ENCODE measurements at places on chromosomes 13 and 19. TPM values are rescaled to one million over a fixed set of nuclear protein-coding genes. Genes with fewer than 3 reads are reported as not detected.

DNA sequence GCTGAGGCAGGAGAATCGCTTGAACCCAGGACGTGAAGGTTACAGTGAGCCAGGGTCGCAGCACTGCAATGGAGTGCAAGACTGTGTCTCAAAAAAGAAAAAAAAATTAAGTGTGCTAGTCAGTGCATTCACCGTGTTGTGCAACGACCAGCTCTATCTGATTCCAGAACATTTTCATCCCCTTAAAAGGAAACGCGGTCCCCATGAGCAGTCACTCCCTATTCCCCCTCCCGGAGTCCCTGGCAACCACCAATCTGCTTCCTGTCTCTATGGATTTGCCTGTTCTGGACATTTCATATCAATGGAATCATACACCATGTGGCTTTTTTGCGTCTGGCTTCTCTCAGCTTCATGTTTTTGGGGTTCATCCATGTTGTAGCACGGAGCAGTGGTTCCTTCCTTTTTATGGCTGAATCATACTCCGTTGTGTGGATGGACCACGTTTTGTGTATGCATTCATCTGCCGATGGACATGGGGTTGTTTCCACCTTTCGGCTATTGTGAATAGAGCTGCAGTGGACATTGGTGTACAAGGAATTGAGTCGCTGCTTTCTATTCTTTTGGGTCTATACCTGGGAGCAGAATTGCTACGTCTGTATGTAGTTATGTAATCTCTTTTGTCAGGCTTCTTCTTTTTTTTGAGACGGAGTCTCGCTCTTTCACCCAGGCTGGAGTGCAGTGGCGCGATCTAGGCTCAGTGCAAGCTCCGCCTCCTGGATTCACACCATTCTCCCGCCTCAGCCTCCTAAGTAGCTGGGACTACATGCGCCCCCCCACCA lies 19.8 kb downstream of the MYO9B start:
- peak overlapping the region; percentile 91 for H3K27ac ChIP-seq
- no peaks in the 10 kb centered on the region for H3K27me3 ChIP-seq
- H3K4me3 ChIP-seq = no peak overlapping the region

FGF22 gene
- not detected for total RNA-seq

ANGPTL8 gene
- 3.0 TPM for total RNA-seq

- H3K27me3 ChIP-seq = no peaks in the 10 kb centered on the region
- no peaks in the 10 kb centered on the region for H3K36me3 ChIP-seq
- peaks cover 4% of the 10 kb centered on the region for H3K4me1 ChIP-seq
These were observed 3.1 kb downstream of the CARD8 start for GRCh38 chr19:48252609-48253008.

DNA sequence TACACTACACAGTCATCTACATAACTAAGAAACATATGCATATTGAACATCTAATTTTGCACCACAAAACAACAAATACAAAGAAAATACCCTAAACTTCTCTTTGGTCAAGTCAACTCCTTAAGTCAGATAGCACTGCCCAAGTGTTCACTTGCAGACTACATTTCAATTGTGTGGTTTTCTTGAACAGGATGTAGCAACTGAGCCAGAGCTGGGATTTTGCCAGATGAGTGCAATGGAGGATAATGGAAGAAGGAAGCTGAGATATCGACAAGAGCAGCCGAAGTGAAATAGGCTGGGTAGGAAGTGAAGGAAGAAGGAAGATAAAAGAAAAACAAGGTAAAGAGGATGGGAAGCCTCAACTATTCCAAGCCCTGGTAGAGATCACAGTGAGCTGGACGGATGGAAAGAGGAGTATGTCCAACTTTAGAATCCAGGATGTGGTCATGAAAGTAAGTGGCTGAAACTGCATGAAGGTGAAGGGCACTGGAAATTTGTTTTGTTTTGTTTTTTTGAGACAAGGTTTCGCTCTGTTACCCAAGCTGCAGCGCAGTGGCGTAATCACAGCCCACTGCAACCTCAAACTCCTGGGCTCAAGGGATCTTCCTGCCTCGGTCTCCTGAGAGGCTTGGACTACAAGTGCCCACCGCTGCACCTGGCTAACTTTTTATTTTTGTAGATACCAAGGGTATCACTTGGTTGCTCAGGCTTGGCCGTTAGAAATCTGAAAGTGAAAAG lies 15.0 kb downstream of the NUFIP1 start:
- H3K36me3 ChIP-seq = no peaks in the 10 kb centered on the region
- no peak overlapping the region for H3K27ac ChIP-seq
- no peak overlapping the region for H3K4me3 ChIP-seq

GIPC3 gene
- total RNA-seq = 0.07 TPM

GRCh38 chr13:23806874-23807526 lies 82.2 kb downstream of the MIPEP start:
- no peak for DNase-seq
- H3K36me3 ChIP-seq = no peaks in the 10 kb centered on the region
- H3K27me3 ChIP-seq = no peaks in the 10 kb centered on the region
- H3K4me3 ChIP-seq = no peak overlapping the region
- no peak overlapping the region for H3K27ac ChIP-seq

WDR87 gene
- total RNA-seq = not detected

Measured in uterus (tissue), 4 donors.